Activated CD4-positive, alpha-beta T cell treated with anti-CD3 and anti-CD28 coated beads, Interleukin-2, amount 50 U/mL, for 16 hours (primary cell): ENCODE measurements at places on chromosomes 12 and 14.

- no peak for DNase-seq
These were observed 286.3 kb downstream of the DPF3 start for GRCh38 chr14:72607386-72608130.

- no peak for DNase-seq
These were observed 16.7 kb upstream of the ERC1 start for GRCh38 chr12:974271-974862.

- no peak for DNase-seq
These were observed 62.3 kb downstream of the FOS start for GRCh38 chr14:75340921-75341320.

- no peak for DNase-seq
These were observed 48.0 kb downstream of the ARF6 start for GRCh38 chr14:49940808-49941421.

DNA sequence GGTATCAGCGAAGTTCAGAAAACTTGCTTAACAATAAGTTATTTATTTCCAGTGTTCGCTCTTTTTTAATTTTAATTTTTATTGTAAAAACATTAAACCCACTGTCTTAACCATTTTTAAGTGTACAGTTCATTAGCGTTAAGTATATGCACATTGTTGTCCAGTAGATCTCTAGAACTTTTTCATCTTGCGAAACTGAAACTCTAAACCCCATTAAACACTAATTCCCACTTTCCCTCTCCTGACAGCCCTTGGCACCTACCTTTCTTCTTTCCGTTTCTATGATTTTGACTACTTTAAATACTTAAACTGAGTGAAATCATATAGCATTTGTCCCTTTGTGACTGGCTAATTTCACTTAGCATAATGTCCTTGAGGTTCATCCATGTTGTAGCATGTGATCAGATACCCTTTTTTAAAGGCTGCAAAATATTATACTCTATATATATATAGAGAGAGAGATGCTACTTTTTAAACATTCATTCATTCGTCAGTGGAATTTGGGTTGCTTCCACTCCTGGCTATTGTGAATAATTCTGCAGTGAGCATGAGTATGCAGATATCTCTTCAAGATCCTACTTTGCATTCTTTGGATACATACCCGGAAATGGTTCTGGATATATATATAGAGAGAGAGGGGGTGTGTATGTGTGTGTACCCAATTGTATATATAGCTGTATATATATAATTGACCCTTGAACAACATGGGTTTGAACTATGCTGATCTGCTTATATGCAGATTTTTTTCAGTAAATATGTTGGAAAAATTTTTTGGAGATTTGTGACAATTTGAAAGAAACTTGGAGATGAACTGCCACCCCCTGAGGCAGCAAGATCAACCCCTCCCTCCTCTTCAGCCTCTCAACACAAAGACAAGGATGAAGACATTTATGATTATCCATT is 74.7 kb upstream of the EVL start:
- no peak for DNase-seq

DNA sequence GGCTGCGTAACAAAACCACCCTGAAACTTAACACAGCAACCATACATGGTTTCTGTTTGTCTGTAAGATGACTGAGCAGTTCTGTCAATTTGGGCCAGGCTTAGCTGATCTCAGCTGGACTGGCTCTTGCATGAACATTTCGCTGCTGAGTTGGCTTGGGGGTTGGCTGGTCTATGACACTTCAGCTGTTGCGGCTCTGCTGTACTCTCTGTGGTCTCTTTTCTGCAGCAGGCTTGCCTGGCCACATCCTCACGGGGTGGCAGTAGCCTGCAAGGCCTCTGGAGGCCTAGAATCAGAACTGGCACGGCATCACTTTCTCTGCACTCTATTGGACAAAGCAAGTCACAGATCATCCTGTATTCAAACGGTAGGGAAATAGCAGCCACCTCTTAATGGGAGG is 216.2 kb downstream of the BCL11B start:
- DNase-seq = peak; percentile 53

- no peak for DNase-seq
These were observed 738 bp upstream of the C1S start for GRCh38 chr12:7059780-7060179.
